Stimulated activated CD4-positive, alpha-beta T cell treated with anti-CD3 and anti-CD28 coated beads, Interleukin-1b, Interleukin-23, amount 100 ng/mL, for 1 hour (primary cell): ENCODE measurements at places on chromosomes 5 and 9.

DNA sequence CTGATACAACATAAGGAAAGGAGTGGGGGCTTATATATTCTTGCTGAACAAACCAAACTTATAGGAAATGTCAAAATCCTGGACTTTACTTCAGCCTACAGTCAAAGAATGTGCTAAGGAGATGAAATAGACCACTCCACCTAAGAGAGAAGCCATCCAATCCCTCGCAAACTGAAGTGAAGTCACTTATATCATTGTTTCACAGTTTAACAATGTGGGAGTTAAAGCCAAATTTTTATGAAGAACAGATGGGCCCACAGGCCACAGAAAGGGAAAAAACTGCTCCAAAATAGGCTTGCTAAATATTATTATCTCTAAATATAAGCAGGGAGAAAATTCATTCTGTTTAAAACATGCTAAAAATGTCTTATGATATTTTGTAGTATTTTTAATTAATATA, 233.3 kb downstream of the GAS1 start:
- DNase-seq = no peak

DNA sequence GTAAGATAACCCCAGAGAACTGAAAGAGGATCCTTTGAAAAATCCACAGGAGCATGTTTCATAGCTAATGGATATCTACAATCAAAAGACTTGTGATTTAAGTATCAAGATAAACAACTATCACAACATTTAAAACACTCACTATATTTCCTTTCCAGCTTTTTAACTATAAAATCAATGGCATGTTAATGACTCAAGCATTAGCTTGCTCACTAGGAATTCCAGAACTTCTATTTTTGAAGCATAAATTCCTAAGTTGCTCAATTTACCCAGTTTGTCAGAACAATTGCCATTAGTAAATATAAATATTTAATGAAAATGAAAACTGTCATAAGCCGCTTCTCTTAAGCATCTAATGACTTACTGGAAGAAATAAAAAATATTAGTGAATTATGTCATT, 355.3 kb downstream of the PRELID2 start:
- DNase-seq = no peak

GRCh38 chr5:32275396-32275741, 37.4 kb downstream of the MTMR12 start:
- DNase-seq = no peak

GRCh38 chr5:54717870-54718269, 200.3 kb downstream of the SNX18 start:
- DNase-seq = no peak
